ENCODE measurements at places on chromosomes 11 and 22.

GRCh38 chr22:41106122-41106968 lies 14.0 kb downstream of the EP300 start:
- DNase-seq: no peak

DNA sequence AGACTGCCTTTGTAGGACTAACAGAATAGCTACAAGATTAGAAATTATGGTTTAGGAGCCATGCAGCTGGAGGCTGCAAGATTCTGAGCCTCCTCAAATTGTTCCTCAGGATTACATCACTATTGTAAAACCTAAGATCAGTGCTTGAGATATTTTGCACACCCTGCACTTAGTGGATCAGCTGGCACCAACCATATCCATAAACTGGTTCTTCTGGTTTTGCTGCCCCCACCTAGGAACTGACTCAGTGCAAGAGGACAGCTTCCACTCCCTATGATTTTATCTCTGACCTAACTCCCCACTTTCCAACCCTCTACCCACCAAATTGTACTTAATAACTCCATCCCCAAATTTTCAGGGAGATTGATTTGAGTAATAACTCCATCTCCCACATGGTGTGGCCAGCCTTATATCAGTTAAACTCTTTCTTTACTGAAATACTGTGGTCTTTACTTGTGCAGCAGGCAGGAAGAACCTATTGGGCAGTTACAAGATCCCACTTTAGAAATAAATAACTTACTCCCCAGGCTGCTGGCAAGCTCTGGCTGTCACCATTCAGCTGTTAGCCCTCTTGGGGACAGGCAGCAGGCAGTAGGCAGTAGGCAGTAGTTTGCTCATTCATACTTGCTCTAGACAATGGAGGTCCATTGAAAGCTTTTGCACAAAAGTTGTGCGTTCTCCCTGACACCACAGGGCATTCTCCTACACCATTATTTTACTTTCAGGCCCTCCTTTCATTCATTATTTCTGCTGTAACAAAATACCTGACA lies 119.0 kb downstream of the SLC17A6 start:
- DNase-seq: no peak

- DNase-seq: no peak
Measured at GRCh38 chr22:36154423-36154945, 6.1 kb downstream of the APOL3 start.

DNA sequence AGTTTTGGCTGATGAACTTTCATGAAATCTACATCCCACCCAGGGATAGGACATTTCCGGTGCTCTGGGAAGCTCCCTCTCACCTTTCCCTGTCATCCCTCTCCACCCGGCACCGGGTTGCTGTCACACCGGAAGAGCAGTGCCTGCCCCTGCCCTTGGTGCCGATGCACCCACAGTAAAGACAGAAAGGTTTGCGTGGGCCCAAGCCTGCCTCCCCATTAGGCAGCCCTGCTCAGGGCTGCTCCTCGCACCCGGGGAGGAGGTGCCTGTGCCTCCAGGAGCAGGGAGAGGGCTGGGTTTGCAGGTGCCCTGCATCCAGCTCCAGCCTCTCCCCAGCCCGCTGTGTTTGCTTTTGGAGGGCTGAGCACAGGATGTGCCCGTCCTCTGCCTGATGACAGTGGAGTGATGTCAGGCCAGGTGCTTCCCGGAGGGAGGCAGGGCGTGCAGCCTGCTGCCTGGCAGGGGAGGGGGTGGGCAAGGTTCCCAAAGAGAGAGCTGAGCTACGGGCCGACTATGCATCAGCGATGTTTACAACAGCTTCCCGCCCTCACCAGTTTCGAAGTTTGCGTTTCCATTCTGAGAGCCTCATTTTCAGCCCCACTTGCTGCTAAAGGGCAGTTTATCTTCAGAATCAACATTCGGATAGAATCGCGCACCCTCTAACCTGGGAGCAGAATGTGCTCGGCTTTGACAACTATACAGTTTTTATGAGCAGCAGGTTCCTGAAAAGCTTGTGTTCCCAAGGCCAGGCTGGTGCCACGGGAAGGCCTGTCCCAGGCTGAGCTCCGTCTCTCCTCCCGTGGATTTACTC lies 83.2 kb upstream of the CLDN5 start:
- DNase-seq: peak; percentile 20

GRCh38 chr11:78651136-78651775 lies 76.6 kb upstream of the NARS2 start:
- no peak for DNase-seq

DNA sequence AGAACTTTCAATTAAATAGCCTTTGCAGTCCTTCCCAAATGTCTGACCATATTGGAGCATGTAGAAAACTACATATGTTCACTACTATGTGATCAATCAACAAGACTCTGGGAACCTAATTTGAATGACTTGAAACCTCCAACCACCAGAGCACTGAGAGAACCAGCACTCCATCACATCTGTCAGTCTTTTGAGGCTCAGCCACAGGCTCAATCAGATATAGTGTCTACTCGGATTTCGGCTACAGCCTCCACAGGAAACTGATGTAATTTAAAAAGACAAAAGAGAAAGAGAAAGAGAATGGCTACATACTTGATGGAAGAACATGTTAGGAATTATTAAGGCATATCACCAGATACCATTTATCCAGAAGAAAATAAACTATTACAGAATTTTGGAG lies 859.0 kb downstream of the FAM181B start:
- DNase-seq: no peak

DNA sequence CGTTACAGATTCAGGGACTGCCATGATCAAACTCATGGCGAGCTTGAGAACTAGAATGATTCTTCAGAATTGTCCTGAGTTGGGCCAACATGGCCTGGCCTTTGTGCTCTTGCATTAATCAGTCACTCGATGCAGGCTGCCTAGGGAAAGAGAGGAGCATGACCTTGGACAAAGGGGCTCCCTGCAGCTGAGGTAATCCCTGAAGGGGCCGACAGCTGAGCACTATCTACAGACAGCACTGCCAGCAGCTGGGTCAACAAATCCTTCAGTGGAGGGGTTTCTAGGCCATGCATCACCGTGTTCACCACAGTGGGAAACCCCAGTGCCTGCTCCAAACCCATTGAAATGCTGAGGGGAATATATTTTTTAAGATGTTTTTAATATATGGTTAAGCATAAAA lies 159.5 kb upstream of the POU2AF2 start:
- DNase-seq: no peak

DNA sequence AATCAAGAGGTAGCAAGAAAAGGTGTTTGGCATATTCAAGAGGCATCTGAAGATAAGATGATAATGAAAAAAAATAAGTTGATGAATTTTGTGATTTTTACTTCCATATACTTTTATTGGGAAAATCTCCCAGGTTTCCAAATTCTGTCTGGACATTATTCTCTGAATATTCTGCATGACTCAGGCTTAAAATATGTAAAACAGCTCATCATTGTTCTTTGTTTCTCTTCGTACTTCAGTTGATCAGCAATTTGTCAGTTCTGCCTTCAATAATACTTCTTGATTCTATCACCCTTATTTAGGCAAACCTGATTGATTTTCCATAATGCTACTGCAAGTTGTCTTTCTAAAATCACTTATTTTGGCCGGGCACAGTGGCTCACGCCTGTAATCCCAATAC lies 30.2 kb downstream of the GTF2H1 start:
- DNase-seq: peak; percentile 15

GRCh38 chr11:103070142-103070541 lies 21.8 kb downstream of the DCUN1D5 start:
- no peak for DNase-seq

DNA sequence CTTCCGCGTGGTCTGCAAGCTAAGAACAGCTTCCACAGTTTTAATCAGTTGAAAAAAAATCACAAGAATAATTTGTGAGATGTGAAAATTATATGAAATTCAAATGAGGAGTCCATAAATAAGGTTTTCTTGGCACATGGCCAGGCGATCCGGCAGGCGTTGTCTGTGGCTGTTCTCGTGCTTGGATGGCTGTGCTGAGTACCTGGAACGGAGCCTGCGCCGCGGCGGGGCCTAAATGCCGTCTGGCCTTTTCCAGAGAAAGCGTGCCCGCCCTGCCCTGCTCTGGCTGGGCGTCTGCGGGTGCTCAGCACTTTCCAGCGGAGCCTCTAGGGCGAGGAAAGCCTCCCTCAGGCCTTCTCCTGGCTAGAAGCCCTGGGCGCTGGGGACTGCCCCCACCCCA lies 41.8 kb downstream of the OSBPL5 start:
- DNase-seq: no peak

DNA sequence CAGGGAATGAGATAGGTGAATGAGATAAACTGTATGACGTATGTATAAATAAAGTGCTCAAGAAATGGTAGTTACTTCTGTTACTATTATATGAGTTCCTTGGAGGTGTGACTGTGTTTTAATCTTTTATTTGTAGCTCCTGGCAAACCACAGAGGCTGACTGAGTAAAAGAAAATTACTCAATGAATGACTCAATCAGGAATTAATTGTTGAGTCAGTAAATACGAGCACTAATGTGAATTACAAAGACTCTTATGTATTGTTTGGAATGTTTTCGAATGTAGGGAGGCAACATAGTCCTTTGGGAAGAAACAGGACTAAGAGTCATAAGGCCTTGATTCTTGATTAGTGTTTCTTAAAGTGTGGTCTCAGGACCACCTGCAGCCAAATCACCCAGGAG lies 51.1 kb upstream of the BLID start:
- no peak for DNase-seq

DNA sequence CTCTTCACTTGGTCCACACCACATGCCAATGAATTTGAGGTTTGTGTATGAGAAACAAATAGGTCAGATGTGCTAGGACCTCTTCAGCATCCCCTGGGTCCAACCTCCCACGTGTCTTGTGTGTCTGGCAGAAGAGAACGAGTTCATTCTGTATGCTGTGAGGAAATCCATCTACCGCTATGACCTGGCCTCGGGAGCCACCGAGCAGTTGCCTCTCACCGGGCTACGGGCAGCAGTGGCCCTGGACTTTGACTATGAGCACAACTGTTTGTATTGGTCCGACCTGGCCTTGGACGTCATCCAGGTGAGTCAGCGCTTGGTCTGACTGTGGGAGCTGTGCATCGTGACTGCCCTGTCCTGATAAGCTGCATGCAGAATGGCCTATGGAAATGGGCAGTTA lies 101.0 kb upstream of the SORL1-AS1 start:
- DNase-seq: peak; percentile 10

- DNase-seq: no peak
Measured at GRCh38 chr22:20194681-20195593, 44.1 kb upstream of the CCDC188 start.

- DNase-seq: no peak
Measured at GRCh38 chr11:110076371-110076965, 16.7 kb upstream of the ZC3H12C start.

- DNase-seq: peak; percentile 32
Measured at GRCh38 chr22:24201681-24202614, 20.7 kb downstream of the SUSD2 start.

GRCh38 chr11:2540992-2541680 lies 96.3 kb downstream of the KCNQ1 start:
- DNase-seq: no peak

DNA sequence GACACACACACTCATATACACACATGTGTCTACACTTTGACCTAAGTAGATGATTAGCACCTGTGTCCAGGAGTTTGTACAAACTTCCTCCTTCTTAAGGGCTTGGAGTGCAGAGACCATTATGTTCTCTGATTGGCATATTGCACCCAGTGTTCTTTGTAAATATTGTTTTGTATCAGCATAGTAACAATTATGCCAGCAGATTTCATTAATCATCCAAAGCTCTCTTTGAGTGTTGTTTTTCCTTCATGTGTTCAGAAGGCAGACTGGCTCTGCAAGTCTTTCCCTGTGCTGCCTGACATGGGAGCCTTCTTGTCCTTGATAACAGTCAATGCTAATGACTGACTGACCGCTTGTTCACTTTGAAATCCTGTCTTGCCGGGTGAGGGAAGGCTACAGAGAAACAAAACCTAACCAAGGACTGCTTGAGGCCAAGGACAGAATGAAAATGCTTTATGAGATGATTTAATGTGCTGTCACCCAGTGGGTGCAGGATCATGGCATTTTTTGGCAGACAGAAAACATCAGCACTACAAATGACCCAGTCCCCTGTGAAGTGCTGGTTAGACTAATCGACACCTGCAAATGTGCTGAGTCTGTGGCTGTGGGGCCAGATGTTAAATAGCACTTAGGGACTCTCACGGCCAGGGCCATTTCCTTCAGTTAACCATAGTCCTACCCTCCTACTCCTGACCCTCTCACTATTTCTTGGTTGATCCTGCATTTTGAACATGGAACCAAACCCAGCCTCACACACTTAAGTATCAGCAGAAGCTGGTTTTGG lies 6.6 kb upstream of the BARX2 start:
- no peak for DNase-seq

DNA sequence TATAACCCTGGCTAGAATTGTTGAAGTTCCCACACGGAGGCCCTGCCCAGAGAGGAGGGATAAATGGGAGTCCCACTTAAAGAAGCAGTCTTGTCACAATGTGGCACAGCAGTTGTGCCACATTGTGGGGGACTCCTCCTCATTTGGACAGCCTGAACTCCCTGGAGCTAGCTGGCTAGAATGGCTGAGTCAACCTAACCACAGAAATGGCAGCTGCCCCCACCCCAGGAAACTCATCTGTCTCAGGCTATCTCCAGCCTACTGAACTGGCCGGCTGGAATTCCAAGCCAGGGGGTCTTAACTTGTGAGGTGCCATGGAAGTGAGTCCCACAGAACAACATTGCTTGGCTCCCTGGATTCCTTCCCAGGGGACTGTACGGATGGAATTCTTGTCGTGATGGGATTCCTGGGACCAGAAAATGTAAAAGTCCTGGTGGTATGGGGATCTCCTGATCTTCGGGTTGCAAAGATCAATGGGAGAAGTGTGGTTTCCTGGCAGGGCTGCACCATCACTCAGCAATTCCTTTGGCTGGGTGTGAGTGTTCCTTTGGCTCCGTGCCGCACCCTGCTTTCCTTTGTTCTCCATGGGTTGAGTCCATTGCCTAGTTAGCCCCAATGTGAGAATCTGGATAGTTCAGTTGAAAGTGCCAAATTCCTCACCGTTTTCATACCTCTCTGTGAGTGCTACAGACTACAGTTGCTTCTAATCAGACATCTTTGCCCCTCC lies 791.2 kb upstream of the FAT3 start:
- no peak for DNase-seq

DNA sequence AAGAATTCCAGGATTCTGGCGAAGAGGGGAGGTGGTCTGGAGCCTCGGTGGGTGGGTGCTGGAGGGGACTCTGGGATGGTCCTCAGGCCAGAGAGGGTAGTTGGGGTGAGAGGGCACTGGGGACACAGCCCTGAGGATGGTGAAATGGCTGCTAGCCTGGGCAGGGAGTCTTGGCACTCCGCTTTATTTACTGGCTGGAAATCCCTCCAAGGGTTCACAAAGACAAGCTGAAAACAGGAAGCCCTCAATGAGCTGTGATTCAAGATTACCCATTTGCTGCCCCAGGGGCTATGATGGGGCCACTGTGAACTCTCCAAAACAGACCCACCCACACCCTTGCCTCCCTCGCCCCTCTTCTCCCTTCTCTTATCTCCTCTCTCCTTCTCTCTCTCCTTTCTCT lies 71.9 kb downstream of the FBXO7 start:
- DNase-seq: no peak

GRCh38 chr22:44963832-44964721 lies 45.7 kb downstream of the PHF21B start:
- no peak for DNase-seq

GRCh38 chr11:1632053-1632714 lies 2.6 kb downstream of the KRTAP5-5 start:
- no peak for DNase-seq
